Activated T-helper 1 cell treated with anti-CD3 and anti-CD28 coated beads, Interleukin-12 subunit alpha, Interleukin-12 subunit beta, Interleukin-2, Interleukin-4 antibody, amounts not matched to agents 30 ng/mL and 10 ng/mL and 1 ng/mL, durations not matched to agents 14 hours and 24 hours and 36 hours (primary cell): ENCODE measurements at places on chromosomes 3 and 15. TPM values are rescaled to one million over a fixed set of nuclear protein-coding genes. Genes with fewer than 3 reads are reported as not detected.

The NUSAP1 gene
- total RNA-seq, result 112 and 117 TPM in 2 replicates

The CELF6 gene
- total RNA-seq, result 0.26 and 0.27 TPM in 2 replicates

DNA sequence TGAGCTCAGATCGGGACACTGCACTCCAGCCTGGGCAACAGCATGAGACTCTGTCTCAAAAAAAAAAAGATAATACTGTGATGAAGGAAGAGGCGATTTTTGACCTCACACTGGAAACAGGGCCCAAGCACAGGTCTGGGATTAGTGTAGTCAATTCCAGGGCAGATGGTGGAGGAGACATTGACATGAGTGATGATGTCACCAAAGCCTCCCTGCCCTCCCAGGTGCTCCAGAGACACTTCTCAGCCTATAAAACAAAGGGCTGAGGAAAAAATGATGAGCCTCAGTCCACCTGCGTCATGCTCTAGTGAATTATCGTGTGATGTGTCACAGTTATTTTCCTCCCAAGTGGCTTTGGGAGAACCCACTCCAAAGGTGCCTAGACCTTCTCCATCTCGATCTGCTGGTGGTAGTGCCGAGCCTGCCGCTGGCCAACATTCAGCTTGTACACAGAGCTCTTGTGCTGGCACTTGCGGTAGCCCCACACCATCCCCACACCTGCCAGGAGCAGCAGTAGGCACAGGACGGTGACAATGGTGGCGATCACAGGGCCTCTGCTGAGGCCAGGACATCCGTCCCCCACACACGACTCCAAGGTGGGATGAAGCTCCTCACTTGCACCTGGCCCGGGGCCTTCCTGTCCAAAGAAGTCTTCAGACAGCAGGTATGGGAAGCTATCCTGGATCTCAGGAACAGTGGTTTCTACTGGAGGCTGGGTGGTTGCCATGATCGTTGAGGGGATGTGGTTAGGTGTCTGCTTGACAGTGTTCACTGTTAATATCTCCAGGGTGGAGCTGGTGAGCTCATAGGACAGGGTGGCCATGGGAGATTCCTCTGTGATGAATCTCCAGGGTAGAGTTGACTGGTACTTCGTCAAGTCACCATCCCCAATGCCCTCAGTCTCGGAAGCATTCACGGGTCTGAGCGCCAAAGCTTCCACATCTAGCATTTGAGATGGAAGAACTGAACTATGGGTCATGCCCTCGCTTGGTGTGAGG lies 38.8 kb downstream of the CRTAP start:
- no peak overlapping the region for H3K4me3 ChIP-seq
- no peak for DNase-seq
- H3K27me3 ChIP-seq, result peaks cover 3% of the 10 kb centered on the region

DNA sequence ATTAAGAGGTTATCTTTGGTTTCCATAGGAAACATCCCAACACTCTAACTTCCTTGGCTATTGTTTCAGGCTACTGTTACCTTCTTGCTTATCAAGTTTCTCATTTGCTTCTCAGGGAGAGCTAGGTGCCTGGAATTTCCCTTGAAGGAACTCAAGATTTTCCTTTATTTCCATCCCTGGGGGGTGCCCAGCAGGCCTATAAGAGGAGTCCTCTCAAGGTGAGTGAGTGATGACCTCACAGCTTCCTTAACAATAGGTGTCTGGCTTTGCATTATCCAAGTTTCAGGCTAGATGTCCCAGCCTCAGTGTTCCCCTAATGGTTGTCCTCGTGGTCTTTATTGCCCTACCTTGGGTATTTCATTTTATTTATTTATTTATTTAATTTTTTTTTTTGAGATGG lies 12.1 kb upstream of the CTSH start:
- no peaks in the 10 kb centered on the region for H3K4me1 ChIP-seq
- no peaks in the 10 kb centered on the region for H3K36me3 ChIP-seq
- H3K27me3 ChIP-seq, result peaks cover 7% of the 10 kb centered on the region
- no peak overlapping the region for H3K27ac ChIP-seq

GRCh38 chr15:50028326-50028725 lies 90.7 kb downstream of the ATP8B4 start:
- peaks cover 6% of the 10 kb centered on the region for H3K27me3 ChIP-seq
- peaks cover 8% of the 10 kb centered on the region for H3K4me1 ChIP-seq
- peaks cover 33% of the 10 kb centered on the region for H3K36me3 ChIP-seq
- no peak for DNase-seq
- no peak overlapping the region for H3K27ac ChIP-seq
- no peak overlapping the region for H3K4me3 ChIP-seq
